ENCODE measurements at places on chromosomes 7 and 10.

DNA sequence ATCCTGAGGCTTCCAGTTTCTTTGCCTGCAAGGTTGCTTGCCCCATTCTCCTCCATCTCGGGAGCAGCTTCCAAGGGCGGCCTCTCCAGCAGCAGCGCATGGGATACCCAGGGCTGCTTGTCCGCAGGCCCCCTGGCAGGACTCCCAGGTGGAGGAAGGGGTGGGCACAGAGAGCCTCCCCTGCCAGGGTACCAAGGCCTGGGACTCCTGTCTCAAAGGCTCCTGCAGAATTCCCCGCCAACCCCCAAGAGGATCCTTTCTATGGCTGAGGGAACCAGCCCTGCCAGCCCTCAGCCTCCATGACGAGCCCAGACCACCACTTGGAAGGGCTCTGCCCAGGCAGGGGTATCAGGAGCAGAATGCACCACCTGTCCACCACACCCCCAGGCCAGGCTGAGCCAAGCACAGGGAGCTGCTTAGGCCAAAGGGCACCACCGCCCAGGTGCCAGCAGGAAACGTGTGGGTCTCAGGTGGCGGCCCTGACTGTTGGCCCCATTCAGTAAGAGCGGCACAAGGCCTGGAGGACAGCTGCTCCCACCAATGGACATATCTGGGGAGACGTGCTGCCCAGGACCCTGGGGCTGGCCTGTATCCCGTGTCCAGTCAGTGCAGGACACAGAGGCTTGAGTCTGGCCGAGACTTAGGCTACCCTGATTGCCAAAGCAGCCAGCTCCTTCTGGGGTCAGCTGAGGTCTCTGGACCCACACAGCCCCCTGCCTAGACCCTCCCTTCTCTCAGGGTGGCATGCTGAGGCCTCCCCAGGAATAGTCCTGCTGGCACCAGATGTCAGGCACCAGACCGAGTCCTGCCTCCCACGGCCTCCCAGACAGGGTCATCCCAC lies 33.8 kb upstream of the INPP5A start:
- DNase-seq: no peak

DNA sequence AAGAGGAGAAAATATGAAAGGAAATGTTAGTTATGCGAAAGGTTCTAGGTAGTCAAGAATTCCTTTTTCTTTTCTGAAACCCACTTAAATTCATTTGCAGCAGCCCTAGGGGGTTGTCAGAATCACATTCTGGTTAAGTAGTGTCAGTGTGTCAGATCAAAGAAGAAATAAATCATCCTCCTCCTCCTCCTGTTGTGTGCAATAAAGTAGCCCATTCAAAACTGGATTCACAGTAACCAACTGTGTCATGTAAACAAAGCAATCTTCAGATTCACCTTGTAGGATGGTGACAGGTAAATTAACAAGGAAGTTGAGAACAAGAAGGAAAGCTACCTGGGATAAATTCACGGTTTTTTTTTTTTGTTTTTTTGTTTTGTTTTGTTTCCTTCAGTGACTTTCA lies 127.5 kb downstream of the NSUN6 start:
- DNase-seq: no peak

DNA sequence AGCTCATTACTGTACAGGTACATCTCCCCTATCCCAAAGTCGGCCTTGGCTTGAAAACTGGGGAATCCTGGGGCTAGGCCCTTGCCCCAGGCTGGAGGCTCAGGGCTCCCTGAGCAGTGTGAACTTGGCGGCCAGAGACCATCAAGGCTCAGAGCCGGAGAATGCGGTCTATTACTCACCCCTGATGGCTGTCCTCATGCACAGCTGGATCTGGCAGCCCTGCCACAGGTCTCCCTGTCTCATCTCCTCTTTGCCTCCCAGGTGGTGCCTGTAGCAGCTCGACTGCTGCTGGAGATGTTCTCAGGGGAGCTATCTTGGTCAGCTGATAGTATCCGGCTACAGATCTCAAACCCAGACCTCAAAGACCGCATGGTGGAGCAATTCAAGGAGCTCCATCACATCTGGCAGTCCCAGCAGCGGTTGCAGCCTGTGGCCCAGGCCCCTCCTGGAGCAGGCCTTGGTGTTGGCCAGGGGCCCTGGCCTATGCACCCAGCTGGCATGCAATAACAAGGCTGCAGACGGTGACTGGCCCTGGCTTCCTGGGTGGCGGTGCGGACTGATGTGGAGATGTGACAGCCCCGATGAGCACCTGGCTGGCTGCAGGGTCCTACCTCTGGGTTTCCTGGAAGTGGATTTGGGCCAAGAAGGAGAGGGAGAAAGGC lies 10.7 kb downstream of the IRF5 start:
- no peak for DNase-seq

DNA sequence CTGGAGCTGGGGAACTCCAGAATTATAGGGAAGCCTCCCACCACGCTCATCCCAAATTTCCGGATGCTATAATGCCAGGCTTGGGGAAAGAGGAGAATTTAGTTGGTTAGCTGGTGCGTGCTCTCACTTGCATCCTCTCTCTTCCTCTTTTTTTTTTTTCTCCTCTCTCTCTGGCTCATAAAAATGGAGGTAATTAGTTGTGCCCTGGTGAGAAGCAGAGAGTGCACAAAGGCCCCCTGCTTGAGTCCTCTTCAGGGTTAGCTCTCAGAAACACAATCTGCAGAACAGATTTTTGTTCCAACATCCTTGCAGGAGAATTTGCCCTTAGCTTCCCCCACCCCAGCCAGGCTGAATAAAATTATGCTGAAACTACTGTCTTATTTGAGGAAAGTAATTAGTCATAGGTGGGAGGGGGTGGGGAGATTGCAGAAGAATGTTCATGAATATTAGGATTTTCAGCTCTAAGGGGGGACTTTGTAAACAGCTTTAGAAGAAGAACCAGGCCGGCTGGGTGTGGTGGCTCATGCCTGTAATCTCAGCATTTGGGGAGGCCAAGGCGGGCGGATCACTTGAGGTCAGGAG lies 7.6 kb downstream of the SERPINE1 start:
- no peak for DNase-seq

GRCh38 chr10:84205049-84205852 lies 10.9 kb downstream of the CDHR1 start:
- DNase-seq: peak; percentile 60

- no peak for DNase-seq
Measured at GRCh38 chr7:100475549-100475948, 3.5 kb downstream of the TSC22D4 start.

GRCh38 chr7:122369756-122370155 lies 65.2 kb upstream of the FEZF1 start:
- DNase-seq: no peak

- no peak for DNase-seq
Measured at GRCh38 chr7:73504017-73504416, 18.1 kb downstream of the BAZ1B start.

GRCh38 chr7:33707427-33707826 lies 197.9 kb upstream of the BMPER start:
- DNase-seq: no peak

DNA sequence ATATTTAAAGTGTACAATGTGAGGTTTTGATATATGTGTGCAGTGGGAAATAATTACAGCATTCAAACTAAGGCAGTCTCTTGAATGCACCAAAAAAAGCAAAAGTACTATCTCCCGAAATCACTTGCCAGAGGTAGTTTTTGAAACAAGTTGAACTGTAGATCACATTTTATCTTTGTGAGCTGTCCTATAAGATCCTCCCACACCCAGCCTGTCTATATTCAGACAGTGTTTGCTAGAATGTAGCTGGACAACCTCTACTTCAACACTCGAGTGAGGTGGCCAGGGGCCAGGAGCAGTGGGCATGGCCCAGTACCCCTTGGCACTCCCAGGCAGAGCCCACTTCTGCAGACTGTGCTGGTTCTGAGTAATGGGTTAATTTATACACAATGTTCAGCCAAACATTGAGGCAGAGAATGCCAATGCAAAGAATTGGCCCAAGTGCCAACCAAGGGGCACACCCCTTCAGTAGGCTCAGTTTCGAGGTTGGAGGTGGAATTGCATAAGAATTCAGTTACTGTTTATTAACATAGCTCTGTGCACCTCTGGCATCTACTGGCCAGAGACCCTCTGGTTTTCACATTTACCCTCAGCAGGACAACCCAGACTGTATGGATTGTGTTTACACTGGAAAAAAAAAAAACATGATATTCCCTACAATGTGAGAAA lies 70.5 kb downstream of the AHR start:
- DNase-seq: no peak

DNA sequence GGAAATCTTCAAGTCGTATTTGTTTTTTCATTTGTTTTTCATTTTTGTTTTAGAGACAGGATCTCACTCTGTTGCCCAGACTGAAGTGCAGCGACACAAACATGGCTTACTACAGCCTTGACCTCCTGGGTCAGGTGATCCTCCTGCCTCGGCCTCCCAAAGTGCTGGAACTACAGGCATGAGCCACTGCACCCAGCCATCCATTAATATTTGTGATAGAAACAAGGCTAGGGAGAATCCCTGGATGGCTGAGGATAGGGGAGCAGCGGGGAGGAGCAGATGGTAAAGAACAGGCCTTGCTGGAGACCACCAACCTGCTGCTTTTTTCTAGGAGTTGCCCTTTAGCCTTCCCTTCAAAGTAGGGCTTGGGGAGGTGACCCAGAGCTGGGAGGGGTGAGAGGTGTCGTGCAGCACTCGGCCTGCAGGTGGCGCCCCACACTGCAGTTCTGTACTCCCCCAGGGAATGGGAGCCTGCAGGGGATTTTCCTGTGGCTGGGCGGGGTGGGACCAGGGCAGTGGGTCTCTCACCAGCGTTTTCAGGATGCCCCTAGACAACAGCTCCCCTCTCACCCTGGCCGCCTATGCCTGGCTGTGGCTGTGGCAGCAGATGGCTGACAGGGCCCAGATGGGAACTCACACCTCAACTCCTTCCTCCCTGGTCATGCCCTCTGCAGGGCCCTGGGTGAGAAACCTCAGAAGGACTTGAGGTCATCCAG lies 12.6 kb upstream of the CDH23 start:
- DNase-seq: peak; percentile 61

GRCh38 chr10:31321396-31321941 lies 2.5 kb downstream of the ZEB1 start:
- DNase-seq: peak; percentile 73

- DNase-seq: no peak
Measured at GRCh38 chr10:84626397-84627087, 298.2 kb downstream of the CCSER2 start.

DNA sequence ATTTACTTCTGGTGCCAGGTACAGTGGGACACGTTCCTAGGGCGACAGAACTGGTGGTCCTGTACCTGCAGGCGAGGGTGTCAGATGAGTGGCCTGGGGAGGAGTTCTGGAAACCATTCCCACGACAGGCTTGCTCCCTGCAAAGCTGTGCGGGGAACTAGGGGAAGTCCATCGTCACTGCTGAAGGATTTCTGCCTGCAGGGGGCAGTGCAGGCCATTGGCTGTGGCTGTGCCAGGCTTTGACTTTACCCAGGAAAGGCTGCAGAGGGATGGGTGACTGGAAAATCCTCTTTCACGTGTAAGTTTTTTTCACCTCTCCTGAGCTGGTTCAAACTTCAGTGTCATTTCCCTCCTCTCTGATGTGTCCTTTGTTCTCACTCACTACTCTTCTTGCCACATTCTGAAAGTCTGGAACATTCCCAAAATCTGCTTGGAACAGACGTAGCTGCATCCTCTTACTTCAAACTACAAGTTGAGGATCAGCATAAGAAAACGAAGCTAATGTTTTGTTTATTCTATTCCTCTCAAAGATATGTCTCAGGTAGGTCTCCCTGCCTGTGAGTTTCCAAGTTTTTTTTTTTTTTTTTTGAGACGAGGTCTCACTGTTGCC lies 126.5 kb downstream of the SH2D4B start:
- DNase-seq: peak; percentile 38

GRCh38 chr7:122849322-122849956 lies 36.8 kb downstream of the CADPS2 start:
- DNase-seq: no peak

DNA sequence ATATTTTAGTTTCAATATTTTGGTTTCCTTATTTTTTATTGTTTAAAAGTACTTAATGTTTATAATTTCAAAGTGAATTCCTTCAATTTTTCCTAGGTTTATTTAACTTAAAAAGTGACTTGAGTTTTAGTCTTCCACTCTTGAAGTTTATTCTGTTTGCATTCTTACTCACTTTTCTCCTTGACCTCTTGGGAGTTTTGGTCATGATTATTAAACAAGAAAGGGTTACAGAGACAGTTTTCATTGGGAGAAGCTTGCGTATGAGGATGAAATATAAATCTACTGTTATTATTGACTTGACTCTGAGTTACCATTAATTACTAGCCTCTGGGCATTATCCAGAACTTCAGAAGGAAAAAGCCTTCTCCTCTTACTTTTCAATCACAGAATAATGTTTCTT lies 216.0 kb downstream of the BMPER start:
- DNase-seq: no peak
